ENCODE measurements at places on chromosomes 5 and 9. TPM values are rescaled to one million over a fixed set of nuclear protein-coding genes. Genes with fewer than 3 reads are reported as not detected.

Gene NR4A3
- polyA plus RNA-seq, result 0.03 TPM

Gene EQTN
- polyA plus RNA-seq, result not detected

Gene KCNN2
- not detected for polyA plus RNA-seq

Gene CCDC180
- polyA plus RNA-seq, result 1.7 TPM

Gene LHX3
- not detected for polyA plus RNA-seq

Gene FAM151B
- 0.54 TPM for polyA plus RNA-seq

Gene TXNDC15
- polyA plus RNA-seq, result 22.2 TPM

DNA sequence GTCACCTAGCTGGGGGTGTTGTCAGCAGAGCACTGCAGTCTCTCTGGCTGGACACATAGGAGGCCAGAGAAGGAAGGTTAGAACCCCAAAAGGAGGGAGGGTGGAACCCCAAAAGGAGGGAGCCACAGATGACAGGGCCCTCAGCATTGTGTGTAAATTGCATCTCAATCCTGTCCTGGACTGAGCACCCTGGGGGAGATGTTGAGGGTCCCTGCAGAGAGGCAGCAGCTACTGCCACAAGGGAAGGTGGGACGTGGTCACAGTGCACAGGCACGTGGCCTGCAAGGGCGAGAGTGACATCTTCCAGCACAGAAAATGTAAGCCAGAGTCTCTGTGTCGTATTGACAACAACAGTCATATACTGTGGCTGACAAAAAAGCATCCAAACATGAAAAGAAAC lies 36.5 kb upstream of the CEP72 start:
- no peak for DNase-seq

GRCh38 chr5:14109771-14110170 lies 33.4 kb upstream of the TRIO start:
- DNase-seq, result no peak

- DNase-seq, result no peak
Observed at GRCh38 chr5:112708103-112708622, 29.5 kb upstream of the APC start.

DNA sequence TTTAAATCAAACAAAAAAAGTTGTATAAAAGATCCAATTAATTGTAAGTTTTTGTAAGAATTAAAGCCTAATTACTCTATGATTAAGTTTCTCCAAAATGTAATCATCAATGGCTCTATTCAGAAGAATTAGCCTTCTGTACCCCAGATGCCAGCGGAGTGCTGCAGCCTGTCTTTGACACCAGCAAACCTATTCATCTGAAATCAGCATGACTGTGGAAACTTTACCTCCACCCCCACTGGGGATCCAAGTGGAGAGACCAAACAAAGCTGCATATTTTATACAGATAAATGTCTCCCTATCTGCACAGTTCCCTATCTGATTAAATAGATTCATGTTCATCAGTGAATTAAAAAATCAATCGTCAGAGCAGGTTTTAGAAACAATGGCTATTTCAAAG lies 426.8 kb downstream of the KIAA0825 start:
- DNase-seq, result no peak

GRCh38 chr5:59575648-59576445 lies 317.7 kb downstream of the PDE4D start:
- no peak for DNase-seq

DNA sequence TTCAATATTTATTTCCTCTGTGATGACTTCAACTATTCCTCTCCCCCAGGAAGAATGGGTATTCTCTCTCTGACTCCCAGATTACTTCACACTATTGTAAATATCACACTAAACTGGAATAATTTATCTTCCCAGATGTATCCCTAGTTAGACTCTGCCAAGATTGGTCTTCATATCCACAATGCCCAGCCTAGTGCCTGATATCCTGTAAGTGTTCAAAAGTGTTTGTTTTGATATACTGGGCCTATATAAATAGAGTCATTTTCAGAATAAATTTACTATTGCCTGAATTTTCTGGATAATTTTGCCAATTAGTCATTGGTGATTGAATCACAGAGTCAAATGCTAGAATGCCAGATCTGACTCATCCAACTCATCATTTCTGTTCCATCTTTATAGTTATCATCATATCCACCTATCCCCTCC lies 143.7 kb upstream of the TNC start:
- no peak for DNase-seq

GRCh38 chr5:54728588-54728915 lies 211.0 kb downstream of the SNX18 start:
- DNase-seq, result no peak

- no peak for DNase-seq
Observed at GRCh38 chr9:7172154-7173115, 414.7 kb downstream of the KDM4C start.

- no peak for DNase-seq
Observed at GRCh38 chr9:35689542-35690293, at the start of gene TPM2. Gene TPM2, minus strand, starts transcription at chr9:35689925. Its CDS starts 108 bp downstream, at chr9:35689817.

DNA sequence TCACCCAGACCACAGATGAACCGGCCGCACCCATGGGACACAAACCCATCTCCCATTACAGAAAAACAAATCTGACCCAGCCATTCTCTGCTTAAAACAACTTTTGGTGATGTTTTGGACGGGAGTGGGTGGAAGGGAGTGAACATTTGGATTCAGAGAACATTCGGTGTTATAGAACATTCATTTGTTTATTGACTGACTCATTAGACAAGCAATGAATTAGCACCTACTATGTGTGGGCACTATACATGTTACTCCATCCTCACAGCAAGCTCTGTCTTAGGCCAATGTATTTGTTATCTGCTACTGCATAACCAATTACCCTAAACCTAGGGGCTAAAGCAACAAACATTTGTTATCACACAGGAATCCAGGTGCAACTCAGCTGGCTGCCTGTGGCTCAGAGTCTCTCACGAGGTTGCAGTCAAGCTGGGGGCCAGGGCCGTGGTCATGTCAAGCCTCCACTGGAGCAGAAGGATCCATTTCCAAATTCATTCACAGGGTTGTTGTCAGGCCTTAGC lies 5.1 kb upstream of the ERGIC1 start:
- DNase-seq, result no peak

DNA sequence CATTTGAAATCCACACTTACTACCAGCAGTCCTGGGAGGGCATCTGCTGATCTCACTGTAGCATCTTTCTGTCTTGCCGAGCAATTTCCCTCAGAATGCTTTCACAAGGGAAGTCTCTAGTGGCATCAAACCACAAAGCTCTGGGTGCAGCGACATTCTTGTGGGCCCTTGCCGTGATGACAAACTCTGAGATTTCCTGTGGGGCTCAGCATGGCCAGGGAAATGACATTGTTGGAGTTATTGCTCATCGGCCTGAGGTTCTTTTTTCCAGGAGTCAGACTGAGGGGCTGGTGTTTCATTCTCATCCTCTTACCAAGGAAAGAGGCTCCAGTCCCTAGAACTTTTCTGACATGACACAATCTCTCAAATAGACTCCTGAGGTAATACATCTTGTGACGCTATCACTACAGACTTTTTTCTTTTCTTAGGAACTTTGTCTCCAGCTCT lies 51.4 kb downstream of the PFDN1 start:
- no peak for DNase-seq

- peak; percentile 36 for DNase-seq
Observed at GRCh38 chr9:113656771-113657670, 193.5 kb downstream of the RGS3 start.

DNA sequence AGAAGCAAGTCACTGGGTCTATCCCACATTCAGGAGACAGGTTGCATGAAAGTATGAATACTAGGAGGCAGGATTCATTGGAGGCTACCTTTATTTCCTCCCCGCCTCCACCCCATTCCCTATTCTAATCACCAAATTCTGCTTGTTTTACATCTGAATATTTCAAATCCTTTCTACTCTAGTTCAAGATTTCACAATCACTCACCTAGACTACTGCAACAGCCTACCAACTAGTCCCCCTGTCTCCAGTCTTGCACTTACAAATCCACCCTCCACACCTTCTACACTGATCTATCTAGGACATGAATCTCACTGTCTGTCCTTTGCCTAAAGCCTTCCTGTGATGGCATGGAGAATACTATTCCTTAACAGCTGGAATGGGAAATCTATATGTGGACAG lies 6.4 kb upstream of the KIF27 start:
- no peak for DNase-seq

DNA sequence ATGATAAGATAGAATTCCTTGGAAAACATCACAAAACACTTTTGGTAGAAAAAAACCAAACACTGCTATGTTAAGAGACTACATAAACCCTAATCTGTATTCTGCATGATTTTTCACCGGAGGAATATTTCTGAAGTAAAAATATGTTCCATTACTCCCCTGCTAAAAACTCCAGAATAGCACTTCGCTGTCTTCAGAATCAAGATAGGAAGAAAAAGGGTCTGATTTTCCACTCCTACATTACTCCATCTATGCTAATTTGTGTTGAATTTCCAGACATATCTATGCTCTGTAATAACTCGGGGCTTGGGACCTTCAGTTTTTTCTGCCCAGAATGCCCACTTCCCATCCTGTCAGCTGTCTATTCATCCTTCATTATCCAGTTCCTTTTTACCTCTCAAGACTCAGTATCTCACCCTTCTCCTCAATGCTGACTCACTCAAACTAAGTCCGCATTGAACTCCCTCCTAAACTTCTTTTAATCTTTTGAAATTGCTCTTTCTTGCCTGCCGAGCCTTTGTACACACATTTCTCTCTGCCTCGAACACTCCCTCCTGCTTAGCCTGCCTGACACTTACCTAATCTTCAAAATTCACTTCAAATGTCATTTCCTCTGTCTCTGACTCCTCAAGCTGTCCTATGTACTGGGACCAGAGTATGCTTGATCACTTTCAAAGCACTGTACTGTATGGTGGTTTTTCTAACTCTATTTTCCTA lies 171.0 kb downstream of the ARRDC3 start:
- no peak for DNase-seq

DNA sequence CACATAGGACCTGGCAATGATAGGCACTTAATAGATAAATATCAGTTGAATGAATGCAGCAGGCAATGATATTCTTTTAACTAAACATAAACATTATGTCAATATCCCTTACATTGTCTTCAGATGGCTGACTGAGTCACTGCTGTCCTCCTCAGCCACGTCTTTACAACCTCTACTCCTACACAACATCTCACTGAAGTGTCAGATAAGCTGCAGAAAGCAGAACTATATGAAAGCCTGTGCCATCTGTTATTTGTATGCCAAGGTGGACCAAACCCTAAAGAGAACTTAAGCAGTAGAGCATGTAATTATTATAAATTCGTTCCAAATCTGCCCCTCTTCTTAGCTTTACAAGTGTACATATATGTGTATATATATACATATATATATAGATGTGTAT lies 271.2 kb downstream of the RASEF start:
- DNase-seq, result no peak

- no peak for DNase-seq
Observed at GRCh38 chr9:121105531-121105930, 30.8 kb downstream of the CNTRL start.

DNA sequence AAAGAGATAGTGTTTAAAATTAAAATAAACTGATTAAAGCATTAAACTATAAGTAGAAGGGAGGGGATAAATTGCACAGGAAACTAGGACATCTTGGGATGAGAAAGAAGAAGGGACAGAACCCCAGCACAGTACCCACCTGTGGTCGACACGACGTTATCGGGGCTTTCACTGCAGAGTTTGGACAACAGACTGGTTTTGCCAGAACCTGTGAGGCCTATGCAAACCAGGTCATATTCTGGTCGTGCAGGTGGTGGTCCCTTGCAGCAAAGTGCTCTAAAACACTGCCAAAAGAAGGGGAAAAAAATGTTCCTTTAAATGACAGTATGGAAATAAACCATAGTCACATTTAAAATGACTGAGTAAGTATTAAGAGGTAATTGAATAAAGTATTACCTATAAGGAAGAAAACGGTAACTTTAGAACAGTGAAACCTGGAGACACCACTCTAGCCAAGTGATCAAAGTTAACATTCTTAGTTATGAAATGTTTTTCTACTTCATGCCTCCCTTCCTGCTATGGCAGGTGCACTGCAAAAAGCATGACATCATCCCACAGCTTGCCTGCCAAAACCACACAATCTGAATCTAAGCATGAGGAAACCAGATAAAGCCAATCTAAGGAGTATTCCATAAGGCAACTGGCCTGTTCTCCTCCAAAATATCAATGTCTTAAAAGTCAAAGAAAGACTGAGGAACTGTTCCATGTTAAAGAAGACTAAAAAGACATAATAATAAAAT lies 138.6 kb downstream of the ARL15 start:
- no peak for DNase-seq

DNA sequence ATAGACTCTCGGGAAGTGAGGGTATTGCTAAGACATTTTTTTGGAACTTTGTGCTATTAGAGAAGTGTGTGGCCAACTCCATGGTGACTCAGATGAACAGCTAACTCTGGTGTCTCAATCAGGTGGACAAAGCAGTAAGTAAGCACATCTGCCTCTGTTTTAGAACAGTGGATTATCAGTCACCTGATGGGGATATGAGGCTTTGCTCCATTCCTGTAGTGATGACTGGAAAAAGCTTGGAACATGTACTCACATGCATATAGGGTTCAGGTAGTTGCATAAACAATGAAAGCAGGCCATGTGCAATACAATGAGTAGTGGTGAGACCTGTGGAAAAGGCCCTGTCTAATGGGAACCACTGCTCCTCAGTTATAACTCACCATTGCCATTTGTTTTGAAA lies 168.2 kb upstream of the FBN2 start:
- no peak for DNase-seq

- DNase-seq, result no peak
Observed at GRCh38 chr5:98663521-98663920, 109.9 kb upstream of the RGMB start.

DNA sequence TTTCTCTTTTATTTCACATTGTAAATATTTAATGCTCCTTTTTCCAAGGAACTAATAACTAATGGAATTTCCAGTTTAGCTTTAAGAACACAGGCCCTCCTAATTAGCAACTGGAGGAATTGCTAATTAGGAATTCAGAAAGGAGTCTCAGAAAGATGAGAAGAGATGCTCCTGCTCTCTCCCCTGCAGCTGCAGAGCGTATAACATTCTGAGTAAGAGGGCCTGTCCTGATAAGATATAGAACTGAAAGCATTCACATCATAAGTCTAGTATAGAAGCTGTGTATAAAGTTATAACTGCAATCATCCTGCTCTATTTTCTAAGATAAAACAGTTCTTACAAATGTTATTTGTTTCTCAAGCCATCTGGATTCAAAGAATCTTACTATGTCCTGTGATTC lies 83.2 kb downstream of the DTWD2 start:
- DNase-seq, result no peak

DNA sequence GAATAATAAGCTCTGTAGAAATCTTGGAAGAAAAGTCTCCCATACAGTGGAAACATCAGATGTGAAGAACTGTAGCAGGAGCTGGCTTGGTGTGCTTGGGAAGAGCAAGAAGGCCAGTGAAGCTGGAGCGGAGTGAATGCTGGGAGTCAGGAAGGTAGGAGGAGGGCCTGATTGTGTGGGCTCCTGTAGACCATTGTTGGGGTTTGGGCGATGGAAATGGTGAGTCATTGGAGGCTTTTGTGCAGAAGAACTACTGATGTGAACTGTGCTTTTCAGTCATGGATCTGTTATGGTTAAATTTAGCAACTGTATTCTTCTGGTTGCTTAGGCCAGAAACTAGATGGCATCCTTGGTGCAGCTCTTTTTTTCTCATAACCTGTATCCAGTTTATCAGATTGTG lies 2.3 kb downstream of the ICE1 start:
- DNase-seq, result no peak

- DNase-seq, result no peak
Observed at GRCh38 chr5:87188391-87188790, 79.3 kb upstream of the RASA1 start.

- DNase-seq, result no peak
Observed at GRCh38 chr5:149608936-149609545, 27.7 kb downstream of the ARHGEF37 start.
